ENCODE measurements at places on chromosomes 1 and 21.

GRCh38 chr1:166182281-166182680, 15.5 kb upstream of the FAM78B start:
- DNase-seq = no peak

DNA sequence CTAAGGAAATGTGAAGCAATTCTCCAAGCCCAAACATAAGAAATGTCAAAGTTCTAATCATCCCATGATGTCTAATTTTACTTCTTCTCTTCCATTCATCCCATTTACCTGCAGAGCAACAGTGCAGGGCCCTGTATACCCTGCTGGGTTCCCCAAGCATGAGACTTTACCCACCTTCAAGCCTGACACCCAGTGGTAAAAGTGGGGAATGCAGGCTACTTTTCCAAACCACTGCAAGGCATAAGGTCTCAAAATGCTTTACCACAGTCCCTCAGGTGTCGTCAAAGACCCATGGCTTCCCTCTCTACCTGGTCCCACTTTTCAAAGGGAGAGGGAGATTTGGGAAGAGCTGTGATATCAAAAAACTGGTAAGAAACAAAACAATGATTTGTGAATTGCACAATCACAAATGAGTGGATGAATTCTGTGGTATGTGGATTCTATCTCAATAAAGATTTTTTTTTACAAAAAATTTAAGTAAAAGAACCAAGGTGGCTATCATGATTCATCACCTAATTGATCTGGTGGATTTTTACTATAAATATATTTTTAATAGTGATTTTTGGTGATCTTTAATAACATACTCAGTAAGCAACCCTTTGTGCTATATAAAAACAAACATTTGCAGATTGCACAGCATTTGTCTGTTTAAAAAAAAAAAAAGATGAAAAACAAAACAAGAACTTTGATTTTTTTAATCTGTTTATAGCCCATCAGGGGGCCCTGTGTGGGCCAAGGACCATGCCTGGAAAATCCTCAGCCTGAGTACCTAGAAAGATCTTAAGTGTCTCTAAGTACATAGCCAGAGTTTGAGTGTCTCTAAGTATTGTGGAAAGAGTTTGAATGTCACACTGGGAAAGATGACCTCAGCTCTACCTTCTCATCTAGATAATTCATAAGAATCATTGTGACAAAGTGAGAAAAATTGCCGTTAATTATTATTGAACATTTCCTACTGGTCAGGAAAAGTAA, 73.1 kb upstream of the GJB5 start:
- DNase-seq = peak; percentile 29

GRCh38 chr1:7300893-7301663, 470.0 kb upstream of the VAMP3 start:
- no peak for DNase-seq

GRCh38 chr1:11851180-11851579, 3.6 kb upstream of the NPPA start:
- DNase-seq = no peak

DNA sequence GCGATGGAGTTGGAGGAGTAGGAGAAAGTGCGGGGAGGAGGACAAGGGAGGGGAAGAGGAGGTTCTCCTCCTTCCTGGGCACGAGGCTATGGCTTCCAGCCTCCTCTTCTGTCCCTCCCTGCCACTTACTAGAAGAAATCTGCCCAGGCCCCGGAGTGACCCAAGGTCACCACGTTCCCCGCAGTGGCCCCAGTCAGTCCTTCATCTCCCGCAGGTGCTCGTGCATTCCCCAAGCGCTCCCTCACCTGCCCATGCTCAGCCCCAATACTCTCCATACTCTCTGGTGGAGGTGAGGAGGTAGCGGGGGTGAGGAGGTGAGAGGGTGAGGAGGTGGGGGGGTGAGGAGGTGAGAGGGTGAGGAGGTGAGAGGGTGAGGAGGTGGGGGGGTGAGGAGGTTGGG, 85.4 kb downstream of the CCDC185 start:
- no peak for DNase-seq

GRCh38 chr1:41322835-41323234, 38.4 kb upstream of the FOXO6 start:
- DNase-seq = no peak

DNA sequence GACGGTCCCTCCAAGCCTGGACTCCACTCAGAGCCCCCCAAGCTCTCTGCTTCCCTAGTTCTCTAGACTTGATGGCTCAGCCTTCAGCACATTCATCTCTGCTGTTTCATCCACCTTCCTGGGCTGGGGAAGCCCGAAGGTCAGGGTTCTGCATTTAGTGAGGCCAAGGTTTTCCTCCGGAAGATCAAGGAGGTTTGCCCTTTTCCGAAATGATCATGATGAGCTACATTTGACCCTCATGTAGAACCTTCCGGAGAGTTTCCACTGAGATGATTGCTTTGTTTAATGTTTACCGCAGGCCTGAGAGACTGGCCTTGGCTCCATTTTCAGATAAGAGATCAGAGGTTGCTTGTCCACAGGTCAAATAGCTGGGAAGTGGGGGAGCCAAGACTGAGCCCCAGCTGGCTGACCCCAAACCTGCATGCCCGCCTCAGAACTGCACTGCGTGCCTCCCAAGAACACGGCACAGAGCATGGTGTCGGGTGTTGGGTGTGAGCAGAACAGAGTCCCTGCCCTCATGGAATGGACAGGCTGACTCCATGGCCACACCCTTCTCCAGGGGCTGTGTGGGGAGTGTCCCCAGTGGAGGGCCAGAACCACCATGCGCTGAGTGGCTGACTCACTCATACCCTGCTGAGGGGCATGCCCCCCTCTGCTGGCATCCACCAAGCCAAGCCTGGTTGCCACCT, 200.8 kb upstream of the TMEM51 start:
- no peak for DNase-seq

GRCh38 chr1:153643100-153643499, 9.2 kb downstream of the CHTOP start:
- DNase-seq = no peak

DNA sequence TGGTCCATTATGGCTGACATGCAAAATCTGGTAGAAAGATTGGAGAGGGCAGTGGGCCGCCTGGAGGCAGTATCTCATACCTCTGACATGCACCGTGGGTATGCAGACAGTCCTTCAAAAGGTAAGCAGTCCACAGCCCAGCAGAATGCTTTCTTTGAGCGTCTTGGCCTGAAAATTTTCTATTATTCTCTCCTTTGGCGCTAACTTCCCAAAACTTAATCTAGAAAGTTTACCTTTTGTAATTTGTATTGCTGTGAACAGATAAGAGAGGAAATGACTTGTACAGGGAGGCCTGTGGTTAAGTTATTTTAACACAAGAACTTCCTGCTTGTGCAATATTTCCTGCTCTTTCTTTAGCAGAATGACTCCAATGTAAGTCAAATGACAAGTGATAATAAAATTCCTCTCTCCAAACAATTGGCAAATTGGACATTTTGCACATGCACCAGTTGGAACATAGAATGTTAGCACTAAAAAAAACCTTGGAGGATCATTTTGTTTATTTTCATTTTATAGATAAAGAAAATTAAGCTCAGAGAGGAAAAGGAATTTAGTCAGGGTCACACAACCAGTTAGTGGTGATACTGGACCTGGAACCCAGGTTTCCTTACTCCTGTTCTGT, 18.9 kb downstream of the CAP1 start:
- no peak for DNase-seq

GRCh38 chr21:21845901-21846300, 847.7 kb downstream of the NCAM2 start:
- no peak for DNase-seq

DNA sequence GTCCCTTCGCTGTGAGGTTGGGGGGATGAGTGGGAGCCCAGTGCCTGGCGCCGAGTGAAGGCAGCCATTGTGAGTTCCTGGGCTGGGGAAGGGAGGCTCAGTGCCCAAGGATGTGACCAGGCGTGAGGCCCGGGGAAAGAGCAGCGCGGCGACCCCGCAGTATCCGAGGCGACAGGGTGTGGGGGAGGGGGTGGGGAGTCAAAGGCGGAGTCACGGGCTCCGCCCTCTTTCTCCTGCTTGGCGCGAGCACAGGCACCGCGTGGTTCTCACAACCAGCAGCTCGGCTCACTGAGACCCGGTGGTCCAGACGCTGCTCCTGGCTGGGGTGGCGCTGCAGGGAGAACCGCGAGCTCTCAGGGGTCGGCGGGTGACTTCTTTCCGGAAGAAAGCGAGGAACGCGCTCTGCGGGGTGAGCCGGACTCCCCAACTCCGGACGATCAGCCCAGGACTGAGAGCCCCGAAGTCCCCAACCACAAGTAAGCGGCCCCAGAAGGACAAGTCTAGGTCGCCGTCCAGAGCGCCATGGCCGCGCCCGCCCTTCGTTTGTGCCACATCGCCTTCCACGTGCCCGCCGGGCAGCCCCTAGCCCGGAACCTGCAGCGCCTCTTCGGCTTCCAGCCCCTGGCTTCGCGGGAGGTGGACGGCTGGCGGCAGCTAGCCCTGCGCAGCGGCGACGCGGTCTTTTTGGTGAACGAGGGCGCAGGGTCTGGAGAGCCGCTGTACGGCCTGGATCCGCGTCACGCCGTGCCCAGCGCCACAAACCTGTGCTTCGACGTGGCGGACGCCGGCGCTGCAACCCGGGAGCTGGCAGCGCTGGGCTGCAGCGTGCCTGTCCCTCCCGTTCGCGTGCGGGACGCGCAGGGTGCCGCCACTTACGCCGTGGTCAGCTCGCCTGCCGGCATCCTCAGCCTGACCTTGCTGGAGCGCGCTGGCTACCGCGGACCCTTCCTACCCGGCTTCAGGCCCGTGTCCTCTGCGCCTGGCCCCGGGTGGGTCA, at the start of gene HPDL:
TSS of gene HPDL (plus strand) at position 269 of the 997 bp plus-strand sequence. CDS start at position 523, 254 bp downstream.
- peak; percentile 81 for DNase-seq

DNA sequence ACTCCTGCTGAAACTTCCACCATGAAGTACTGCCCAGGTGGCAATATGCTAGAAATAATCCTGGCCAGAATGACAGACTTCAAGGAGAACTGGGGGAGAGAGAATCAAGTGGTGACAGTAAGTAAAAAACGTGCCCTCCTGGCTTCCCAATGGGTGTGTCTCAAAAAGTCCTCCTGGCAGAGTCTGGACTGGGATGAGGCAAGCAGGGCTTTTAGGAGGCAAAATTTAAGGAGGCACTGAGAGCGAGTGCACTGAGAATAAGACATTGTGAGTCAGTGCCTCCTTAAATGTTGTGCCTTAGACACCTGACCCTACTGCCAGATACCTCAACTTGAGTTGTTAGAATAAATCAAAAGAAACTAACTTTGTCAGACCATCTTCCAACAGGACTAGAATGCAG, 2.2 kb downstream of the LRRC52 start:
- DNase-seq = no peak

GRCh38 chr1:236760480-236760879, 34.6 kb upstream of the MTR start:
- DNase-seq = no peak

- no peak for DNase-seq
Observed at GRCh38 chr1:77239311-77239710, 20.1 kb upstream of the PIGK start.

DNA sequence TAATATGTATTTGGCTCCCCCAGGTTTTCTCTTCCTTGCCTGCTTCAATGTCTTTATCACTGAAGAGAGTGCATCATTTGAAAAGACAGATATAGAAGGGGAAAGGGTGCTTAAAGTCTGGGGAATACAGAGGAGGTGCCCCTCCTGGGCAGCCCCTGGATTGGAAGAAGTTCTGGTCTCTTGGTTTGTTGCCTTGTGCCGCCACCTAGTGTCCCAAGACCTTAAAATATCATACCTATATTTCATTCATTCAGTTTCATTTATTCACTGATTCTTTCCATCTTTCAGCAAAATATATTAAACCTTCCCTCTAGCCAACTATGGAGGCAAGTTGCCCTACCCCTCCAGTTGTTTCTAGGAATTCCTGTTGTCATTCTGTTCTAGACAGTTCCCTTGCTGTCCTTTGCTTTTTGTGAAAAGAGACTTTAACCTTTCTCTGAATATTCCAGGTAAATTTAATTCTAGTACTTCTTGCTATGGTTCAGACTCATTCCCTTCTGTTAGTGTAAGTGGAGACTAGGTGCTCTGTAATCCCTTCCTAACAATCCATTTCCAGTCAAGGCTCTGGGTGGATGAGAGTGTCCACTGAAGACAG, 56.1 kb downstream of the MEF2D start:
- no peak for DNase-seq

GRCh38 chr1:59107516-59107915, 189.4 kb upstream of the FGGY start:
- no peak for DNase-seq

Data from stimulated activated CD4-positive, alpha-beta T cell treated with anti-CD3 and anti-CD28 coated beads, Interleukin-1b, Interleukin-23, amount 100 ng/mL, for 24 hours (primary cell).